Esophagus (tissue), 2 donors: ENCODE measurements at places on chromosomes 5 and 9. TPM values are rescaled to one million over a fixed set of nuclear protein-coding genes. Genes with fewer than 3 reads are reported as not detected.

Gene GPR151
- not detected for polyA plus RNA-seq

Gene KIF24
- polyA plus RNA-seq, result 0.90 TPM

Gene GARIN3
- polyA plus RNA-seq, result not detected

Gene SPINK4
- polyA plus RNA-seq, result not detected

Gene MELK
- 3.8 TPM for polyA plus RNA-seq

Gene DAB2
- polyA plus RNA-seq, result 2.0 TPM

Gene C5orf63
- 4.5 TPM for polyA plus RNA-seq

Gene LCN2
- polyA plus RNA-seq, result 2,097 TPM

Gene SLC36A3
- not detected for polyA plus RNA-seq

Gene SHOC1
- polyA plus RNA-seq, result 0.18 TPM

Gene PCDHGA3
- polyA plus RNA-seq, result 0.12 TPM

Gene KIF27
- 1.2 TPM for polyA plus RNA-seq

Gene AGXT2
- not detected for polyA plus RNA-seq
